ENCODE measurements at places on chromosomes 5 and 9.

DNA sequence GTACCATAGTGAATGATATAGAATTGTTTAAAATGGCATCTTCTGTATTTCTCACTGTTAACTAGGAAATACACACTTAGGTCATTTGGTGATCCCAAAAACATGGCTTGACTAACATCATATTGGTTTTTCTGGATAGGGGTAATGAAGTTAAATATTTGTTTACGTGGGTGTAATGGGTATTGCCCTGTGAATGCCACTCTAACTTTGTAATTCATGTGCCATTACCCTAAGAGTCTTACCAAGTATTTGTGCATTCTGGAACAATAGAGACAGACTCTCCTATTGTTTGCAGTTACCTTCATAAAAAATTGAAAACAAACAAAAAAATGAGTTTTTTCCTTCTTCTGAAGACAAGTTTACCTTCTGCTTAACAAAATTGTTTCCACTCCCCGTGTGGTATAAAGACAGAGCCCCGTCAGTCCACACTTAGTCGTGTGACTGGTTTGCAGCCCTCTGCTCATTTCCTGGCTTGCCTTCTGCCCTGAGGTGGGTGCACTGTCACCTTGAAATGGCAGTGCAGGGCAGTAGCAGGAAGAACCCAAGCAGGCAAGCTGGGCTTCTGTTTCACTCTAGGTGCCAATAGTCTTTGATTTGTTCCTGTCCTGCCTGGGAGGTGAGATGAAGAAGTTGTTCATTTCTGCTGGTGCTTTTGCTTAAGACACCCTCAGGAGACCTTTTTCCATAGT lies 9.6 kb upstream of the CATSPER3 start:
- DNase-seq = no peak

GRCh38 chr5:1640421-1640881 lies 116.7 kb upstream of the LPCAT1 start:
- no peak for DNase-seq

DNA sequence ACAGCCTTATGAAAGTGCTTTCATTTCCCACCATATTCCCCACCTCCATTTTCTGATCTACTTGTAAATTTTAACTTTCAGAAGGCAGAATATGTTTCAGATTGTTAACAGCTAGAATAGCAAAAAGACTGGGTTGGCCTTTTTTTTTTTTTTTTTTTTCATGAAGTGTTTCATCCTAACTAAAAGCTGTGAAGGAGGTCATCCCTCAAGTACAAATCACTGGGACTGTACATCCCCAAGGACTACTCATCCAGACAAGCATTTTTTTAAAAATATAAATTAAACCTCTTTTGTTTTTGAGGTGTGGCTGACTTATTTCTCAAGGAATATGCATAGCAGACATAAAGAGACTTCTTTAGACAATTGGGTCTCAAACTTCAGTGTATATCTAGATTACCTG lies 542.1 kb upstream of the TUSC1 start:
- DNase-seq = no peak

GRCh38 chr9:84953797-84954705 lies 284.5 kb downstream of the NTRK2 start:
- DNase-seq = peak; percentile 76

GRCh38 chr5:76391014-76391413 lies 12.1 kb upstream of the IQGAP2 start:
- no peak for DNase-seq

DNA sequence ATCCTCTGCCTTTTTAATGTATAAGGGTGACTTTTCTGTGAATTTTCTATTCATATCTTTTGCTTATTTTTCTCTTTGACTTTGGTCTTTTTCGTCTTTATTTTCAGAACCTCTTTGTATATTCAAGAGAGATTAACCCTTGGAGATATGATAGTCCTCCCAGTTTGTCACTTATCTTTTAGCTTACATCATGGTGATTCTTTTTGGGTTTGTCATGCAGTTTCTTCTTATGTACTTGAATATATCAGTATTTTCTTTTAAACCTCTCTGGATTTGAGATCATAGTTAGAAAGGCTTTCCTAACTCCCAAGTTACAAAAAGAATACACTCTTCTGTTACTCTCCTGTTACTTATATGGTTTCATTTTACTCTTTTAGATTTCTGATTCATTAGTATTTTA lies 27.5 kb upstream of the GPR21 start:
- no peak for DNase-seq

DNA sequence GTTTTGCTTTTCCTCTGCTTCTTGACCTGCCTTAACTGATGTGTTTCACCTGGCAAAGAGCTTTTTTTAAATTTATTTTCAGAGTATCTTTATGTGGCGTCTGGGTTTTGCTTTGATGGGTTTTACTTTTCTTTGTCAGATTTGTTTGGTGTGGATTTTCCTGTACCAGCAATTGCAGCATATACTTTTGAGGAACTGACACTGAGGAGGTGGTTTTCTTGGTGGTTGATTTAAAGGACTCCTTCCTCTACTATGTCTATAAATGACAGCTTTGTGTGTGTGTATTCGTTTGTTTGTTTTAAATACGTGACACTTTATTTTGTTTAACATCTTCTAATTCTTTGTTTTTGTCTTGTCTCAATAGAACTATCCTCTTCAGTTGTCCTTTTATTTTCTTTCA lies 1071.9 kb upstream of the ARRDC3 start:
- no peak for DNase-seq

DNA sequence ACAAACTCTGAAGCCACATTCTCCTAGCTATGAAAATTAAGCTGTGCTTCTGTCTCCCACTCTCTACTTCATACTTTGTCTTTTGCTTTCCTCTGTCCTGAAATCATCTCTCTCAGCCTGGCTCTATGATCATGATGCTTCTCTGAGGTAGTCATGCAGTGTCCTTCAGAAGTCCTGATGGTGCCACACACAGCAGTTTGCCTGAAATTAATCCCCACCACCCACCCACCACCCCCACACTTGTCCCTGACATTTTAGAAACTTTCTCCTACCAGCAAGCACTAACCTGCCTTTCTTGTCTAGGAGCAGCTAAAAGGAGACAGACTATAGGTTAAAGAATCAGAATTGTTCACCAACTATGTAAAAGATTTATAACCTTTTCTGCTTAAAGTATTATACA lies 282.2 kb upstream of the FAM174A start:
- no peak for DNase-seq

DNA sequence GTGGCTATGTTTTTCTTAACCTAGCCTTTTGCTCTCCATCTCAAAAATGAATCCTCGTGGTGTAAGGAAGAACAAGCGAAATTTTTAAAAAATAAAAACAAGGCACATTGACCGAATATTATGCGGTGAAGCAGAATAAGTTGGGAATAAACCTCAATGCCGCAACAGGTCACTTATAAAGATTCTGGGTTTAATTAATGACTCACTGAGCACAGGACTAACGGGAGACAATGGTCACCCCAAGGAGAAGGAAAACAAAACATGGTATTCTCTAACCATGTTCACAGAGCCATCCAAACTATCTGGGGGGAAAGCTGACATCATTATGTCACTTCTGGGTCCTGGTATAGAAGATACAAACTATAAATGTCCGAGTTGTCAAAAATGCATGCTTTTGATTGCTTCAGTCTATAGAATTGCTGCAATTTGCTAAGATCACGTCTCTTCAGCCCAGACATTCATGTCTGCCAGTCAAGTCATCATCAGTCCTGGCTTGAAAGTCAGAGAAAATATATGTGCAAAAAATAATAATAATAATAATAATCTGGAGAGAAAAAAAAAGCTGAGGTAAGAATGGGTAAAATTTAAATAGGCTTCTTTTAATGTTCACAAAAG lies 280.6 kb downstream of the NR2F1-AS1 start:
- DNase-seq = no peak

DNA sequence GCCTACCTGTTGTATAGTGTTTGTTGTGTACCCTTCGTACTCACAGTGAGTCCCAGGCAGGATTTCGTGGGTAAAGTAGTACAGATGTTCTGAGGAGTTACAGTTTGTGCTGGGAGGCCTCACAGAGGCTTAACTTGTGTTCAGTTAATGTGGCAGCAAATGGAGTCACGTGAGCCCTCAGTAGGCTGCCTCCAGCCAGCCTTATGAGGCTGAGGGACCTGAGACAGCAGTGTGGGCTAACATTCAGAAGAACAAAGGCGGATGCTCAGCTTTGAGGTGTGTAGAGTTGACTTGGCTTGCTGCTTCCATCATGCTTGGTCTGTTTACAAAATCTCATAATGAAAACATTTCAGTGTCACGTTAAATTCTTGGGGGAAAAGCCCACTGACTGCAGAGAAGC lies 118.1 kb downstream of the TRIO start:
- no peak for DNase-seq

DNA sequence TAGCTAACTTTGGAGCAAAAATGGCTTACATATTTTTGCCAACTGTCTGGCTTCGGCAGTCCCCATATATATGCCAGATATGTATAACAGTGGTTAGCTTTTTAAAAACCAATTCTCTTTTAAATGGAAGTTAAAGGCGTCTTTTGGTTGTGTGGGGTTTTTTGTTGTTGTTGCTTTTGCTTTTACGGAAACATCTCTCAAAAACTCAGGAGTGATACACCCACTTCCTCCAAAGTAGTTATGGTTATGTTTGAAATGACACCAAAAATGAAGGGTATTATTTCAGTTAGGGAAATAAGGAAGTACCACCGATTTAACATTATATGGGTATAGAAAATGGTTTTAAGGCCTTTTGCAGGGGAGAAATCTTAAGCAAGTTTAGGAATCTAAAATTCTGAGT lies 2.3 kb downstream of the CNOT8 start:
- DNase-seq = no peak

All from germinal center (tissue), 1 donor.